ENCODE measurements at places on chromosomes 6 and 20. TPM values are rescaled to one million over a fixed set of nuclear protein-coding genes. Genes with fewer than 3 reads are reported as not detected.

IP6K3 gene
- total RNA-seq, result 44.2 TPM

- no peak for DNase-seq
Measured at GRCh38 chr6:150435832-150436231, 67.0 kb downstream of the IYD start.

DNA sequence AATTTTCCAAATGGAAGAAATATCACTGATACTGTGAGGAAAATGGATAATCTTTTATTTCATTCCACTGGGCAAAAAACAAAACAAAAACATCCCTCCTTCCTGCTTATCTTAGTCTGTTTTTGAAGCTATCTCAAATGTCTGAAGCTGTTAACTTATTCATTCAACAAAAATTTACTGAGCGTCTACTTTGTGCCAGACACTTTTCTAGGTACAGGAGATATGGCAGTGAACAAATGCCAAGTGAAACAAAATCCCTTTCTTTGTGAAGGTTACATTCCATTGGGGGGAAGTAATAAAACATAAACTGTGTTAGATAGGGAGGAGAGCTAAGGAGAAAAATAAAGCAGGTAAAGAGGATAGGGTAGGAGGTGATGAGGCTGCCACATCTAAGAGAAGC is 47.5 kb downstream of the TNFRSF21 start:
- no peak for DNase-seq

MC3R gene
- total RNA-seq, result not detected

GRCh38 chr20:61311656-61312387 is 59.8 kb downstream of the CDH4 start:
- no peak for DNase-seq

SAPCD1 gene
- total RNA-seq, result 0.86 TPM

DNMT3B gene
- total RNA-seq, result 0.22 TPM

DEF6 gene
- total RNA-seq, result 0.97 TPM

DNA sequence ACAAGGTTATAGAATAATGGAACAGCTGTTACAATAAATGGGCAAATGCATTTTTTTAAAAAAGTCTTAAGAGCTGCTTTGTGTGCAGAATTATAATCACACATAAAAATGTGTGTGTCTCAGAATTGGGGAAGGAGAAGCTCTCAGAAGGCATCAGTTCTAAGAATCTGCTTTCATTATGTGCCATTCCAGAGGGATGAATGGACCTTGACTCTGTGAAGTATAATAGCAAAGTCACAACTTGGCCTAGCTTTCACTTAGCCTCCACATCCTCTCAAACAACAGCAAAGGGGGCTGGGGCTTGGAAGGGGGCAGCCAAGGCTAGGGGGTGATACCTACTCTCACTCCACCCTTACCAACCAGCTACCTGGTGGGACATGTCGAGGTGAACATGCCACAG is 265.0 kb downstream of the CDC5L start:
- DNase-seq, result no peak

- peak; percentile 85 for DNase-seq
Measured at GRCh38 chr6:89035252-89036101, 45.1 kb upstream of the PNRC1 start.

OR10C1 gene
- not detected for total RNA-seq

SPEF1 gene
- 0.32 TPM for total RNA-seq

DNA sequence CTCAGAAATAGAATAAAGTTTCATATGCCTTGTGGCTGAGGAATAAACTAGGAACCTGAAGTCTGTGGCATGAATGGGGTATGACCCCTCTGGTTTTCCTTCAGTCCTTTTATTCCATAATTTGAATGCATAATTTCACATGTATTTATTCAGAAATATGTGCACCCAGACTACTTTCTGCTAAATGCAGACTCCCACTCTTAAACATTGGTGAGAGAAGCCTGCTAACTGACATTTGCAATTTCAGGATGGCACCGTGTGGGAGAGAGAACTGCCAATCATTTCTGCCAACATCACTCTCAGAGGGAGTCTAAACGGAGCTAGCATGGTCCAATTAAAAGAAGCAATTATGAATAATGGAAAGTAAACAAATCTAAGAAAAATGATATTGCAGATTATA is 141.3 kb downstream of the ADGRB3 start:
- no peak for DNase-seq

- no peak for DNase-seq
Measured at GRCh38 chr6:56963043-56963442, 8.1 kb downstream of the BEND6 start.

PLCB4 gene
- total RNA-seq, result 27.4 TPM

B3GAT2 gene
- not detected for total RNA-seq

AGPAT4 gene
- 2.1 TPM for total RNA-seq

DNA sequence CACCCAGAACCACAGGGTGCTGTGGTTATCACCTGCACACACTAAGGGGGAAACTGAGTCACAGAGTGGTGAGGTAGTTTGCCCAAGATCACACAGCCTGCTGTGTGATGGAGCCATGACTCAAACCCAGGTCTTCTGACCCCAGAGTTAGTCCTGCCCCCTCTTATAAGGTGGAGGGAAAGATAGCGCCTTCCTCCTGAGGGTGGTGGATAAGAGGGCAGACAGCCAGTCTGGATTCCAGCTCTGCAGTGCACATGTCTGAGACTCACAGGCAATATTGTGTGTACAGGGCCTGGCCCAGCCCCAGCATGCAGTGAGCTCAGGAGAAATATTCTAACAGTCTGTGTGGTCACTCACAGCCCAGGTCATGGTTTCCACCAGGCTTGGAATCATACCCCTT is 393.7 kb downstream of the CDH4 start:
- DNase-seq, result no peak

CD93 gene
- total RNA-seq, result 37.0 TPM

METTL24 gene
- 0.91 TPM for total RNA-seq

- DNase-seq, result no peak
Measured at GRCh38 chr20:61523145-61523544, 271.1 kb downstream of the CDH4 start.

ELOVL2 gene
- 1.1 TPM for total RNA-seq

- DNase-seq, result no peak
Measured at GRCh38 chr6:46080111-46080510, 49.7 kb upstream of the ENPP4 start.

GRCh38 chr6:164195278-164195941 is 780.9 kb downstream of the QKI start:
- no peak for DNase-seq

DNA sequence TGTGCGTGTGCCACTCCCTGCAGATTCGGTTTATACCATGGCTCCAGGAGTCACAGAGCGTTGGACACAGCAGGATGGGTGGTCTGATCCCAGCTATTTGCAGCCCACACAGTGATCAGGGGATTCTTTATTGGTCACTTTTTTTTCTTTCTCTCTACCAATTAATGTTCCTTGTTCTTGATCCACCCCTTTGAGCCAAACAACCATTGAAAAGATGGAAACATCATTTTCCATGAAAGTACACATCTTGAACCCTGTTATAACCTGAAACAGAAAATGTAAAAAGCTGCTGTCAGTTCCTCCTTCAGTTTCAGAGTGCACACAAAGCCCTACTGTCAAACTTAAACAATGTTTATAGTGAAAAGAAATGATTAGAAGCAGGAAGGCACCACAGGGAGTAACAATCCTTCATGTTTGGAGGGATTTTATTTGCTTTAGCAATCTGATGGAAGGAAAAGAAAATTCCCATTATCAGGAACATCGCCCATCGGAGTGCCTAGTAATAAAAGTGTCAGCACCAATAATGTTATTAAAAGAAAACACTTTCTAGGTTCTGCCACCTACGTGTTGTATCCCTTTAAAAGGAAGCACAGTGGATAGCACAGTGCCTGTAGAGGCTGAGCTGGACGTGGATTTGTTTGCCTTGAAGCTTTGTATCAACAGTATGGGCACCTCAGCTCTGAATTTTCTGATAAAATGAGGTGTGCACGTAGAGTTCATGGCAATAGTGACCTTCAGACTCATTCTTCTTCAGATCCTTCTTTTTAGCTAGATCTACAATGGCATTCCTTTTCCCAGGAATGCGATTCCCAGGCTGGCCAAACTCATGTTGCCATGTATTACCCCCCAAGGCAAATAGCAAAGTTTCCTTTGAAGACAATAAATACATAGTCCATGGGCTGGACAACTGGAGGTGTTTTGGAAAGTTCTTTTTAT is 16.1 kb upstream of the THBD start:
- DNase-seq, result no peak

DNA sequence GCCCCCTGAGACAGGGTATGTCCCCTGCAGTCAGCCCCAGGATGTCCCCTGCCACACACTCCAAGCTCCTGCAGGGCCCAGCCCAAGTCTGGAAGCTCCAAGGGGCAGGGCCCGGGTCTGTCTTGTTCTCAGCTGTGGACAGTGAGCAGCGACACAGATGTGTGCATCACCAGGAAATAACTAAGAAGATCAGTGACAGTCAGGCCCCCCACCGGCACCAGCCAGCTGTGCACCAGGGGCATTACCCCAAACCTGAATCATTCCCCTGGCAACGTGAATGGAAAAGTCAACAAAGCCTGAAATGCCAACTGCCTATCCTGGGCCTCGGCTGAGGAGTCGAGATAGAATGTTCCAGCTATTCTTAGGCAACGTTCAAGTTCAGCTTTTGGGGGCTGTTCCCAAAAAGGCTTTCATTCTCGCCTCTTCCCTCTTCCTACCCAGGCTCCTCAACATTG is 105.0 kb downstream of the PREX1 start:
- DNase-seq, result no peak

POFUT1 gene
- 24.9 TPM for total RNA-seq

GRCh38 chr20:25457886-25458680 is 50.6 kb downstream of the GINS1 start:
- no peak for DNase-seq

DNA sequence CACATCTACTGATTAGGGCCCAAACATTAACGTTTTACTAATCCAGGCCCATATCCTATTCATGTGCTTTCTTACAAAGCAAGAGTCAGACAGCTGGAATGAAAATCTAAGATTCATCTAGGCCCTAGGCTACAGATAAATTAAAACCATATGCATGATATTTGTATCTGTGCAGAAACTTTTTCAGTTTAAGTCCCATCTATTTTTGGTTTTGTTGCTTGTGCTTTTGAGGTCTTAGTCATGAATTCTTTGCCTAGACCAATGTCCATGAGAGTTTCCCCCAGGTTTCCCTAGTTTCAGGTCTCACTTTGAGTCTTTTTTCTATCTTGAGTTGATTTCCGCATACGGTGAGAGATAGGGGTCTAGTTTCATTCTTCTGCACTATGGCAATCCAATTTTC is 20.2 kb downstream of the ADNP start:
- no peak for DNase-seq

DNA sequence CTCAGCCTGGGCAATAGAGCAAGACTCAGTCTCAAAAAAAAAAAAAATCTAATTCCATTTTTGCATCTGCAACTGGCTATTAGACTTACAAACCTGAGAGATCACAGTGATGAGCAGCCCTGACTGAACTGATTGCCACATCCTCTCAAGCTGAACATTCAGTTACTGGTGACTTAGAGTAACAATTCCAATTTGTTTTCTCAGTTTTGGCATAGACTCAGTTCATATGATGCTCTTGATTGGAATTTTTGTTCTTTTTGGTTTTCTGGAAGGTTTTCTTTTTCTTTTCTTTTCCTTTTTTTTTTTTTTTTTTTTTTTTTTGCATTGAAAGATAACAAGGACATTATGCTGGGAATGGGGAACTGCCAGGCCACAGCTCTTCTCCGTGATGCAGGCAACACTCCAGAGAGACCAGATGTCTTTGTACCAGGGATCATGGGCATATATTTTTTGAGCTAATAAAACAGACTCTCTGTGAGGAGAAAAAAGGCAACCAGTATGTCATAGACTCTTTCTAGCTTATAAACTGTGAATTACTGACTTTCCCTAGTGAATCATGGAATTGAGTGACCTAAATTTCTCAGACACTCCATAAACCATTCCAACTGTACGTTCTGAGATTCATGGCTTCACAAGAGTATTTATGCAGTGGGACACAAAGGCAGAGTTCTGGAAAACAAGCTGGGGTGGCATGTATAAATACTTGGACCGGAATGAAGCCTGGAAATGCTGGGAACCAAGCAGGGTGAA is 86.0 kb upstream of the SLC2A12 start:
- no peak for DNase-seq

DNA sequence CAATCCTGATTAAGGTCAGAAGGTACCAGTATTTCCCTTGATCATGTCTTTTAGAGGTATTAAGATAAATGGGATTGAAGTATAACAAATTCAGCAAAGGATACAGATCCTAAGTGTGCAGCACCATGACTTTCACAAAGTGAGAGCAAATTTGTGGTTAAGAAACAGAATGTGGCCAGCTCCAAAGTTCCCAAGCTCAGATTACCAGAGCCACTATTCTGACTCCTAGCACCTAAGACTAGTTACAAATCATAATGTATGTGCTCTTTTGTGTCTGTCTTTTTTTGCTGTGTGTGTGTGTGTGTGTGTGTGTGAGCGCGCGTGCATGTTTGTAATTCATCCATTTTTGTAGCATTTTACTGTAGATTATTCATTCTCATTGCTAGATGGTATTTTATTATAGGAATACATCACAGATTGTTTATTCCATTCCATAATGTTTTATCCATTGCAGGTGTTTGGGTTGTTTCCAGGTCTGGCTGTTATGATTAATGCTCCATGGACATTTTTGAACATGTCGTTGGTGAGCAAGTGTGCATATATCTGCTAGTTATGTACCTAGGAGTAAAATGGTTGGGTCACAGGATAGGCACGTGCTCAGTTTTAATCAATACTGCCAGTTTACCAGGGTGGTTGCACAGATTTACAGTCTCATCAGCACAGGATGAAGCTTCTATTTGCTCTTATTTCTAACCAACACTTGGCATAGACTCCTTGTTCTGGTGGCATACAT is 314.0 kb upstream of the JAG1 start:
- no peak for DNase-seq

DNA sequence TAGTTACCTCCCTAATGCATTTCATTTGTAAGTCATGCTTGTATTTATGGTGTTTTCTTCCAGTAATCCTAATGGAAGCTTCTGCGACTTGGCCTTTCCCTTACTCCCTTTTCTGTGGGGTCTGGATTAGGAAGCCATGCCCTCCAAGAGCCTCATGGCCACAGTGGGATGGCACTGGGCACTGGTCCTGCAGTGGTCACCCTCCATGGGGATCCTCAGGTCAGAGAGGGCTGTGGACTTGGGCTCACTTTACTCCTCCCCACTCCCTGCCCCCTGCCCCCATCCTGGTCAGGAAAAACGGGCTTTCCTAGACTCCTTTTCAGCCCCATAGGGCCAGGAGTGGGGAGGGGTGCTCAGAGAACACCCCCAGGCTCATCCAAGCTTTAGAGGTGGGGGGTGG is 49.9 kb downstream of the EBF4 start:
- DNase-seq, result no peak

GRCh38 chr6:167501831-167502385 is 177.0 kb downstream of the TTLL2 start:
- no peak for DNase-seq

IL17A gene
- total RNA-seq, result not detected

- DNase-seq, result no peak
Measured at GRCh38 chr6:125863023-125863422, 72.3 kb downstream of the NCOA7 start.

- no peak for DNase-seq
Measured at GRCh38 chr20:45032781-45033180, 66.5 kb downstream of the STK4 start.

DNA sequence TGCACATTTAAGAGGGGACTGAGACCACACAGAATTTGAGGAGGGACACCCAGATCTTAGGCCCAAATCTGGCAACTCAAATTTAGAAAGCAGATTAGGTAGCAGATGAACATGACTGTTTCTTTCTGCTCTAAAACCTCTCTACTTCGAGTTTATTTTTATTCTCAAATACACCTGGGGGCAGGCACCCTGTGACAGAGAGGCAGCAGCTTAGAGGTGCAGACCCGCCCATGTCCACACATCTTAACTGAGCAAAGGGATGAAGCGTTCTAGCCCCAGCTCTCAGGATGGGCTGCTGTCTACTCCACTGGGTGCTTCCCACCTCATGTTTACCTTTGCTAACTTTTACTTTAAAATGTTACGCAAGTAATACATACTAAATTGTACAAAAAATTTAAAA is 125.0 kb downstream of the SLC23A2 start:
- DNase-seq, result no peak

All from Right ventricle myocardium superior (tissue), 1 donor.